Adipocyte (in vitro differentiated cells): ENCODE measurements at places on chromosomes 5 and 9.

GRCh38 chr9:109624896-109625295 lies 126.8 kb upstream of the PTPN3 start:
- no peak for DNase-seq

DNA sequence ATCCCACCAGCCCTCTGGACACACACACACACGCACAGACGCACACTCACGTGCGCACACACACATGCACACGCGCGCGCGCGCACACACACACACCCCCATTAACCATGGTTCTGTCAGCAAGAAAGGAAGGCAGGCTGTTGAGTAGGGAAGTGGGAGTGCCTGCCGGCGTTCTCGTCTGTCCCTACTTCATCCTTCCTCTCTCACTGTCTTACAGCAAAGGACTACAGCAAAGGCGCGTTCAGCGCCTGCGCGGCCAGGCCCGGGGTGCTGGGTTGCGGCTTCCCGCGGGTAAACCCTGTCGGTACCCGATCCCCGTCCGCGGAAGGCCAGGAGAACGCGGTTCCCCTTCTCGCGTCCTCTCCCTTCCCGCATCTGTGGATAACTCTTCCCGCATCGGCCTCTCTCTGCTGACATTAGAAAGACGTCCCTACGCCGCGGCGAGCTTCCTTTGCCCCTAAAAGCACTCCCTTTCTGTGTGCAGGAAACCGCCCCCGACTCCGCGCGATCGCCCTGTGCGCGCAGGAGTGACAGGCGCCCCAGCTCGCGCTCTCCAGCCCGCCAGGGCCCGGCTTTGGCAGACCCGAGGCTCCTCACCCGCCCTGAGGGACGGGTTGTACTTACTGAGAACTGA lies 219.2 kb downstream of the AGTPBP1 start:
- peak; percentile 43 for DNase-seq

DNA sequence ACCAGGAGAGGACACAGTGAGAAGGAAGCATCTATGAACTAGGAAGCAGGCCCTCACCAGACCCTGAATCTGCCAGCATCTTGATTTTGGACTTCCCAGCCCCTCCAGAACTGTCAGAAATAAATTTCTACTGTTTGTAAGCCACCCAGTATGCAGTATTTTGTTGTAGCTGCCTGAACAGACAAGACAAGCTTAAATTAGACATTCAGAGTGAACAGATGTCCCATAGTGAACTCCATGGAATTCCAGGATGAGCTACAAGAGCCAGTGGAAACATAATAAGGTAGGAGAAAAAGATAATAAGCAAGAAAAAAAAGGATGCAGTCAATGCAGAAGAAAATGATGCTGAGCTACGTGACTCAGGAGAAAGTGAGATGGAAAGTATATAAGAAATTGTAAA lies 47.8 kb upstream of the MAMDC2 start:
- no peak for DNase-seq

DNA sequence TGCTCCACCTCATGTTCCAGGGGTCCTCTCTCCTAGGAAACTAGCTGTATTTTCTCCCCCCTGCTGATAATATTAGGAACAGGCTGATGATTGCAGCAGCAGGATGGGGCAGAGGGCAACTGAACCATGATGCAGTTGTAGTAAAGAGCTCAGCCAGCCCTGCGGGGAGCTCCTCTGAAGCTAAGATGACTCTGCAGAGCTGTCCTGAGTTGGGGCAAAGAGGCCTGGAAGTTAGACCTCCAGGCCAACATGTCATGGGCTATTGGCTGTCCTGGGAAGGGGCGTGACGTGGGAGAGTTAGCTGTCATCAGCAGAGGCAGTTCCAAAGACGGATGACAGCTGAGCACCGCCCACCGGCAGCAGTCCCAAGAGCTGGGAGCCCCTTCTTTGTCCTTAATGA lies 6.6 kb upstream of the FBP1 start:
- no peak for DNase-seq

- DNase-seq, result peak; percentile 13
These were observed 1018.4 kb upstream of the ARRDC3 start for GRCh38 chr5:92401492-92401891.

DNA sequence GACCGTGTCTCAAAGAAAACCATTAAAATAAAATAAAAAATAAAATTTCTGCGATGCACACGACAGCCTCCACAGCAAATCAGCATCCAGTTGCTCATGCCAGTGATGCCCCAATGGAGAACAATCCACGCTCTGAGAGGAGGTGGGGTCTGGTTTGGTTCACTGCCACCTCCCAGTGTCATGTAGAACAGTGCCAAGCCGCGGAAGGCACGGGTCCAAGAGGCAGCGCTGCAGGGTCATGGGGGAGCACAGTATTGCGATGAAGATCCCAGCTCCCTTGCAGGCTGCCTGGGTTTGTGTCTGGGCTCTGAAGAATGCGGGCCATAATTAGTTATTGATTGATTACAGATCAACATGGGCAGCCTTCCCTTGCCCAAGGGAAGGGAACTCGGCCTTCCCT lies 6.1 kb upstream of the CACFD1 start:
- no peak for DNase-seq

GRCh38 chr5:113378081-113378480 lies 56.7 kb downstream of the TSSK1B start:
- DNase-seq, result no peak

DNA sequence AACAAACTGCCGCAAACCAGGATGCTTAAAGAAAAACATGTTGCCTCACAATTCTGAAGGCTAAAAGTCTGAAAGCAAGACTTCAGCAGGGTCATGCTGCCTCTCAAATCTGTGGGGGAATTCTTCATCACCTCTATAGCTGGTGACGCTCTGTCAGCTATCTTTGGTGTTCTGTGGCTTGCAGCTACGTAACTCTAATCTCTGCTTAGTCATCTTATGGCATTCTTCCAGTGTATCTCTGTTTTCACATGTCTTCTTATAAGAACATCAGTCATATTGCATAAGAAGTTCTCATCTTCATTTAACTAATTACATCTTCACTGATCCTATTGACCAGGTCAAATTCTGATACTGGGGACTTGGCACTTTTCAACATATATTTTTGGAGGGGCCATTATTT lies 243.0 kb downstream of the CDH10 start:
- DNase-seq, result no peak

- DNase-seq, result no peak
These were observed 196.0 kb upstream of the ANKRD55 start for GRCh38 chr5:56429110-56429561.

GRCh38 chr9:133633681-133634080 lies 2.5 kb upstream of the DBH start:
- DNase-seq, result no peak

DNA sequence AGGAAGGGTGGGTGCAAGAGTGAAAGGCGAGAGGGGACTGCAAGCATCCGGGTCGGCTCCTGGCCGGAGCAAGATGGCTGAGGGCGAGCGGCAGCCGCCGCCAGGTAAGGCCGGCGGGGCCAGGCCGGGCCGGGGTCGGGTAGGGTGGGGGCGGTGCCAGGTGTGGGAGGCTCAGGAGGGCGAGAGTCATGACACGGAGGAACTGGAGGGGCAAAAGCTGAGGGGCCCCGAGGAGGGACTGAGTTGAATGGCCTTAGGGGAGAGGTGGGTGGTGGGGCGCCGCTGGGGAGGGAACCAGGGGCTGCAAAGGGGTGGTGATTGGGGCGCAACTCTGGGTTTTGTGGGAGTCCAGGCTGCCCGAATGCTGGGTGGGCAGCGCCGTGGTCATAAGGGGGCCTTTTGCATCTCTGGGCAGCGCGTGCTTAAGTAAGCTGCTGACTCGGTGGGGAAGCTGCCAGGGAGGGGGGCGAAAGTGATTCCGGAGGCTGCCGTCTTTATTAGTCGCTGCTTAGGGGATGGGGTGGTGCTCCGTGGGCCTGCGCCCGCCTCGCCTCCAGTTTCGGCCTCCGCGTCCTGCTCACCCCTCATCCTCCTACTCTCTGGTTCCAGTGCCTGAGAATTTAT lies 425 bp downstream of the PTPA start:
- peak; percentile 71 for DNase-seq

DNA sequence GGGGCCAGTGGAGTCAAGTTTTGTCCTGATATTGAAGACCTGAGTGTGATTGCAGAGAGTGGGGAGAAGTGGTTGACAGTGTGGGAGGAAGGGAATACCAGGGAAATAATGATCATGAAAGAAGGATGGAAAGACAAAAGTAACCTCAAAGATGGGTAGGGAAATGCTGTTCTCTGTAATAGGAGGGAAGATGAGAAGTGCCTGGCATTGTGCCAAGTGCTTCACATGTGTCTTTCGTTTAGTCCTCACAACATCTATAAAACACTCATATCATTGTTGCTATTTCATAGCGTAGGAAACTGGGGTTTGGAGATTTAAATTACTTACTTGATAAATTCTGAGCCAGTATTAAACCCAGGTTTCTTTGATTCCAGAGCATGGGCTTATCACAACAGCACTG lies 472.3 kb downstream of the LRRC70 start:
- no peak for DNase-seq

DNA sequence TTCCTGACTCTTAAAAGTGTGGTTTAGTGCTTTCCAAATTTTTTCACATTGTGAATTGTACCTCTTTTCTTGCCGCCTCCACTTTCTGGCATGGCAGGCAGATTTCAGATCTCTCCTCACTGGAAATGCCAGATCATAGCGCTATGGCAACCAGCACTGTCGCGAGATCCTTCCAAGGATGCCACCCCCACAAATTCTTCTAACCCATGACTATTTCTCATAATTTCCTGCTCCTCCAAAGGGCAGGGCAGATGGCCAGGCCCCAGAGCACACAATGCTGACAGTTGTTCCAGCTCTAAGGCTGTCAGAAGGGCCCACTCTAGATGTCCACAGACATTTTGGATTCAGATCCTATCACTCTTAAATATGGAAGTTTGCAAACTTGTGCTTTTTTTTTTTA lies 446.2 kb upstream of the RIOK2 start:
- DNase-seq, result peak; percentile 85

- DNase-seq, result no peak
These were observed 63.6 kb downstream of the PALM2AKAP2 start for GRCh38 chr9:109843641-109844040.

DNA sequence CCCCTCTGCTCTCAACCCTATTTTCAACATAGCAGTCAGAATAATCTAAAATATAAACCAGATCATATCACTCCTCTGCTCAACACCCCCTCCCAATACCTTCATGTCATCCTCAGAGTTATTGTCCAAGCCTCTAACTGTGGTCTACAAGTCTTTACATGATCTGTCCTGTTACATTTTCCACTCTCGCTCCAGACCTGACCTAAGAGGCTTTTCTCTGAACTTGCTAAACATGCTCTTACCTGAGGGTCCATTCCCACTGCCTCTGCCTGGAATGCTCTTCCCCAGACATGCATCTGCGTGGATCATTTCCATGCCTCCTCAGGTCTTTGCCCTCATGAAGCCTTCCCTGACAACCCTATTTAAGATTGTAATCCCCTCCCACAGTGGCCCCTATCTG lies 12.0 kb downstream of the NIPSNAP3B start:
- no peak for DNase-seq

- DNase-seq, result no peak
These were observed 20.4 kb upstream of the SLC2A6 start for GRCh38 chr9:133499132-133499891.

DNA sequence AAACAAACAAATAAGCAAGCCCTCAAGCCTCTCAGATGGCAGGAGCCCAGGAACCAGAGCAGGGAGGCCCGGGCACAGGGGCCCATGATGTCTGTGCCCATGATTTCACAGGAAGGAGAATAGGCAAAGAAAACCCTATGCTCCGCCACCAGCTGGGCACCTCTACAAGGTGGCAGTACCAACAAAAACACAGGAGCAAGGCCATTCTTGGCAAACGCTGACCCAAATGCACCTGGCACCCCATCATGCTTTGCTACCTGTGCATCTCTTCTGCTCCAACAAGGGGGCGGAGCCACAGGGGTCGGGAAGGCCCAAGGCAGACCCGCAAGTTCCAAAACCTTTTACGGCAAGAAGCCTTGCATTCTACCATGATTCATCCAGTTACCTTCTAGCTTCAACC lies 3.1 kb downstream of the BRD3 start:
- DNase-seq, result no peak

DNA sequence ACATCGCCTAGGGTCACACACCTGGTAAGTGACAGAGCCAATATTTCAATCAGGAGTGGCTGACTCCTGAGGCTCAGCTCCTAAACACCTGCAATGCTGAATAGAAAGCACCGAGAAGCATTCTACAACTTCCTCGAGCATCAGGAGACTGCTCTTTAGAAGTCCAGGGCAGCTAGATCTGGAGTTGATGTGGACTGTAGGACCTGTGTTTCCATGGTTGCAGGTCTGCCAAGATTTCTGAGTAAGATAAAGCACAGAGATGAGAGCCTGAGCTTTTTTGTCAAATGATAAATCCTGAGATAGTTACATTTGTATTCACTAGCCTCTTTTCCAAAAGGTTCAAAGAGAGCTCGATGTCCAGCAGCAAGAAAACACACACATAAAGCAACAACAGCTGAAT lies 43.8 kb downstream of the YIPF5 start:
- no peak for DNase-seq

DNA sequence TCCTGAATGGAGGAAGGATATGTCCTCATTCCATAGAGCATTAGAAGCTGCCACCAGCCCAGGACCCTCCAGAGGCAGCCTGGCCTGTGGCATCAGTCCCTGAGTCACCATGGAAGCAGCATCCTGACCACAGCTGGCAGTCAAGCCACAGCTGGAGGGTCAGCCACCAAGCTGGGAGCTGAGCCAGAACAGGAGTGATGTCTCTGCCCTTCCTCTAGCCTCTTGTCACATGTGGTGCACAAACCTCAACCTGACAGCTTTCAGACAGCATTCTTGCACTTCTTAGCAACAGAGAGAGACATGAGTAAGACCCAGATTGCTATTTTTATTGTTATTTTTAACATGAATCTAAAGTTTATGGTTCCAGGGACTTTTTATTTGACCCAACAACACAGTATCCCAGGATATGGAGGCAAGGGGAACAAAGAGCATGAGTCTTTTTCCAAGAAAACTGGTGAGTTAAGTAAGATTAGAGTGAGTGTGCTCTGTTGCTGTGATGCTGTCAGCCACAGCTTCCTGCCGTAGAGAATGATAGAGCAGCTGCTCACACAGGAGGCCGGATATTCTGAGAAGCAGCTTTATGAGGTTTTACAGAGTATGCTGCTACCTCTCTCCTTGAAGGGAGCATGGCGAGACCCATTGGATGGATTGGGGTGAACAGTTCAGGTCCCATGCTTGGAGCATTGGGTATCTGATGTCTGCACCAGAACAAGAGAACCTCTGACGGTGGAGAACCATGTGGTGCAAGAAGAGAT lies 13.0 kb upstream of the CYFIP2 start:
- peak; percentile 19 for DNase-seq

DNA sequence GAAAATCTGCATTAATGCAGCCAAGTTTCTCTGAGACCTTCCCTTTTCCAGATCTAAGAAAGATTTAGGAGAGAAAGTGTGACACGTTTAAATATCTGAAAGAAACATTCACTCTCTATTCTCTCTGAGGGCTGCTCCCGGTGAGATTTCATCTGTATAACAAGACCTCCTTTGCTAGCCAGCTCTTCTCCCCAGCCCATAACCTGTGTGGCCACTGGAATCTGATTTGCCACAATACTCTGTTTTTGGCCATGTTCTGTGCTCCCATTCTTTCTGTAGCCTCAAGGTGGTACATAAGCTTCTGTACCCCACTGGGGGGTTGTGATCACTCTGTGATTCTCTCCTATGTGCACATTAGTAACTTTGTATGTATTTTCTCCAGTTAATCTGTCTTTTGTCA lies 291.0 kb upstream of the SEMA6A start:
- no peak for DNase-seq

GRCh38 chr9:10661376-10661775 lies 48.6 kb upstream of the PTPRD start:
- no peak for DNase-seq
